ENCODE measurements at places on chromosomes 2 and 18. TPM values are rescaled to one million over a fixed set of nuclear protein-coding genes. Genes with fewer than 3 reads are reported as not detected.

- DNase-seq: no peak
Measured at GRCh38 chr2:159461076-159461475, 155.3 kb downstream of the BAZ2B start.

DNA sequence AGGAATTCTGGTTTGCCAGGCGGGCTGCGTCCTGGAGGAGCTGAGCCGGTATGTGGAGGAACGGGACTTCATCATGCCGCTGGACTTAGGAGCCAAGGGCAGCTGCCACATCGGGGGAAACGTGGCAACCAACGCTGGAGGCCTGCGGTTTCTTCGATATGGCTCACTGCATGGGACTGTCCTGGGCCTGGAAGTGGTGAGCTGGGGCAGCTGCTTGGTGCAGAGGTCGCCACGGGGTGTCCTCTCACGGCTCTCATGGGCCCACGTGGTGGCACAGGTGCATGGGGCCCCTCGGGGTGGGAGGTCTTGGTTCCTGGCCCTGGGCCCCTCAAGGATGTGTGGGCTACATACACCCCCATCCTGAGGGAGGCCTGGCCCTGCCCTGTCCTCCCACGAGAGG lies 9.2 kb downstream of the D2HGDH start:
- DNase-seq: no peak

DNA sequence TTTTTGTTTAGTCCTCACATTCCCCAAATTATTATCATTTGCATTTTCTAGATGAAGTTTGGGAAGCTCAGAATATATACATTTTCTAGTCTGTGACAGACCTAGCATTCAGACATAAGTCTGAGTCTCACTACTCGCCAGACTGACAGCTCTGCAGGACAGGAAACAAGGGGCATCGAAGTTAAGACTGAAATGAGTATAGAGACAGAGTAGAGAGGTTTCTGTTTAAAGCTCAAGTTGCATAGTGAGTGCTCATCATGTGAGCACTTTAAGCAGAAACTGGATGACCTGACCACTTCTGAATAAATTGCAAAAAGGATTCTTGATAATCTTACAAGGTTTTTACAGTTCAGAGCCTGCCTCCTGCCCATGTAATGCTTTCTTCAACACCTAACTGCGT lies 1.1 kb downstream of the HADHB start:
- DNase-seq: no peak

NBEAL1 gene
- 5.1 TPM for polyA plus RNA-seq
